ENCODE measurements at places on chromosomes 7 and 10.

- DNase-seq, result no peak
Measured at GRCh38 chr10:20614911-20615310, 282.2 kb downstream of the NEBL start.

DNA sequence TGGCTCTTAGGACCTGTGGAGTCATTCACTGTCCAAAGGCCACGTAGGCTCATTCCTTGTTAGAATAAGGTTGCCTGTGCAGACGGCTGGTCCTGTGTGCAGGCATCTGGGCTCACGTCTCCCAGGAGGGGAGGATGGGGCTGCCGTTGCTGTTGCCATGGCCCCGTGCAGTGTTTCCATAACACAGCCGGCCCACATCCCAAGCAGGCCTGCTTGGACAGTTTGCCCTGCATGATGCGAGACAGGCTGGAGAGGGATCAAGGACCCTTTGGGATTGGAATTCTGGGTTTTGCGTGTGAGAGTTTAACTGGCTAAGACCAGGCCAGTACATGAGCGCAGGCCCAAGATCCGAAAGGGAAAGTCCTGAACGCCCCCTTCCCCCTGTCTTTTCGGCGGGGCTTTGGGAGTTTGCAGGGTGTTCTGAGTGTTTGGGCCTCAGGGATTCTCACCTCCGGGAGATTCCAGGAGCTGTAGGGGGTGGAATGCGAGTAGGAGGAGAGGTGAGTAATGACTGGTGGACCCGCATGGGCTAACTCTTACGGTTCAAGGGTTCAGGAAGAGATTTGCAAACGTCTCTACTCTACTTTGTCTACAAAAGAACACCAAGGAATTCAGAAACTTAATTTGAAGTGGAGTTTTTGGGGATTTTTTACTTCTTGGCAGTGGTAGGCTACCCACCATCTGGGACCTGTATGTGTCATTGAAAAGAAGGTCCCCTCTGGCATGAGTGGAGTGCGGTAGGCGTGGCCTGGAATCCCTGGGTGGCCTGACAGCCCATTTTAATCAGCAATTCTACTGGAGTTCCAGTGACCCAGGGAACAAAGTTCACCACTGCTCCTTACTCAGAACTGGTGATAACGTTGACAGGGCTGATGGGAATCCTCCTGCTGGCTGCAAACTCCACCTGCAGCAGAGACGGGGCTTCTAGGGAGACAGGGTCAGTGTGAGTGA, 125.4 kb downstream of the ITIH5 start:
- no peak for DNase-seq

GRCh38 chr10:129626309-129626708, 159.3 kb downstream of the MGMT start:
- no peak for DNase-seq

DNA sequence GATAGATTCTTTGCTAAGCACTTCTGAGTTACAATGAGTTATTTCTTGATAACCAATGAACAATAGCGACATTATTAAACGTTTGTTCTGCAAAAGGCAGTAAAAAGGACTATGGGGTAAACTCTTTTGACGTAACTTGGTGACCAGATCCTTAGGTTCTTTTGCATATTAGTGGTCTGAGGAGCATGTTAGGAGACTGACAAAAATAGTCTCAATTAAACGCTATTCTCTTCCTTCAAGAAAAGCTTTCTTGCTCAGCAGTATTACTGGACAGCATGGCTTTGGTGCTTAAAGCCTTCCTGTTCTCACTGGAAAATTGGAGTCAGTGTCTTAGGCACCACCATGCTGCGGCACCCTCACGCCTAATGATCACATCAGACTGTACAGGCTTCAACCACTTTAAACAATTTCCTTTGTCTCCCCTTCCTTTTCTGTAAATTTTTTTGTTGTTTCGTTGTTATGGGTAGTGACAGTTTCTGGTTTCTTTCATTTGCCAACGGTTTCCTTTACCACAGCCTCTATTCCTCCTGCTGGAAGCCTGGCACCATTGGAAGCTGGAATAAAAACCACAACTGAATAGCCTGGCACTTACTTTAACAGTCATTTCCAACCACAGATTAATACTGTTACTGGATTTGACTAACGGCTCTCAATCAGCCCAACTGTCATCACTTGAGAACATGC, 49.2 kb upstream of the FAM133B start:
- DNase-seq, result no peak

DNA sequence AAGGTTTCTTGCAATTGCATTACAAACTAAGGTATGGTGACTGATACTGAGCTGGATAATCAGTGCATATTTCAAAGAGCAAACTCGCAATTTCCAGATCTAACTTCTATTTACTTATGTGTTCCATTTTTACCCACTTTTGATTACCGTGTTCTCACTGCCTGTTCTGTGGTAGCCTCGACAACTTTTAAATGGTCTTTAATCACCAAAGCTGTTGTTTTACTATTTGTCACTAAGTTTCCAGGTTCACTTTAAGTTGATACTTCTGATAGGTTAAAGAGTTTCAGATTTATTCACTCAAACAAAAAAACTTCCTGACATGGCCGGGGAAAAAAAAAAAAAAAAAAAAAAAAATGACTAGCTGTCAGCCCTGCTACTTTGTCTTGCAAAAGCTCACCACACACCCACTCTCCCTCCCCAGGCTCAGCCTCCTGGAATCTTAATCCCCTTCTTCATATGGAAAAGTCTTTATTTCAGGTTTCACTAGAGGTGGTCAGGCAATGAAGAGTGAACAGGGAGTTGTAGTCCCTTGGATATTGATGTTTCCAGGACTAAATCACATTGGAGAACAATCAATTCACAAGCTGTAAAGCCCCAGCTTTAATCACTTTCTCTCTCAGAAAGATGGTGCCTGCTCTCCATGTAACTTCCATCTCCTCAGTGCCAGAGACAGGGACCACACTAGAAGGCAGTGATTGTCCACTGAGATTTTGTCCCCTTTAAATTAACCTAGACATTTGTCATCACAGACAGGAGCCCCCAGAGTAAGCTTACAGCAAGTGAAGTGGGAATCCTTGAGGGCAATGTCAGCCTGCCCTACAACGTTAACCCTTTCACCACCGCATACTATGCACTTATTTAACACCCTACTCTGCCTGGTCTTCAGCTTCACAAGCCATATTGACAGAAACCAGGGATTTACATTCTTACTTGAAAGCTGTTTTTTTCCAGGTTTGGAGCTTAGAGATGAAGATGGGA, 749.1 kb upstream of the SORCS1 start:
- no peak for DNase-seq

DNA sequence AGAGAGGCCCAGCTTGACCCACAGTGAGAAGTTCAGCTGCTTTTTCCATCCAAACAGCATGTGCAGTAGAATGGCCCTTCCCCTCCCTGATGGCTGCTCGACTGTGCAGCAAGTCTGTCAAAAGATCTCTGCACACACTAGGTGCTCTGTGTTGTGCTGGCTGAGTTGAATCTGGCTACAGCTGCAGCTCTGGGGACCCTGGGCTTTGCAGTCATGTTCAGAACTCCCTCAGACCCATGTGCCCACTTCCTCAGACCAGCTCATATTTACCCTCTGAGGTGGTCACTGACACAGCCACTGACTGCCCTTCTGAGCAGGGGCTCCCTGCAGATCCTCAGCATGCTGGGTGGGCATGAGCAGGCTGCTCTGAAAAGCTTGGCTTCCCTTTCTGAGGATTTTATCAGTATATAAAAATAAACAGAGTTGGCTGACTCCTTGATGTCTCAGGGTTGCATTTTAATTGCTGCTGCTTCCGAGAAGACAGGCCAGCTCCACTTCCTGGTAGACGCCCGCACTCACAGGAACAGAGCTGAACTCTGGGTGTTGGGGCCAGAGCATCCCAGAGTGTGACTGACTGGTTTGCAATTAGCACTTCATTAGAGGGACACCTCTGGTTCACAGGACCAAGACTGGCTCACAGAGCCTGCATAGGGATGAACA, 507.9 kb downstream of the RPS24 start:
- no peak for DNase-seq

Data from nucleus accumbens (tissue), 56 donors.